Stimulated activated CD8-positive, alpha-beta memory T cell treated with anti-CD3 and anti-CD28 coated beads, Interleukin-12 subunit alpha, Interleukin-12 subunit beta, amount 100 ng/mL, for 4 hours (primary cell): ENCODE measurements at places on chromosomes 3 and 15.

DNA sequence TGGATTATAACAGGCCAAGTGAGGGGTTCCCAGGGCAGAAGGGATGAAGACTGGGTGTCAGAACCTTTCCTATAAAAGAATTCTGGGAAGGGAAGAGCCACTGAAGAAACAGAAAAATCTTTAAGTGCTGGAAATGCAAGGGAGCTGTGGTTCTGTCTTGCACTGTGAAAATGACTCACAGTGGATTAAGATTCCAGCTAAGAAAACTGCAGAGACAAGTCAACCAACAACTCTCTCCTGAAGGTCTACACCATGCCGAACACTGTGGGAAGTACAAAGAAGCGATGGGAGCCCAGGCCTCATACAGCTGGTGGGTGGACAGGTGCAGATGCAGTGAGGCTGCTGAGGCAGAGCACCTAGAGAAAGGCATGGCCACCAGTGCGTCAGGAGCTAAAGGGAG, 27.7 kb downstream of the ZDHHC3 start:
- DNase-seq = no peak

- no peak for DNase-seq
These were observed 13.9 kb downstream of the PRR23E start for GRCh38 chr3:127206611-127207516.

DNA sequence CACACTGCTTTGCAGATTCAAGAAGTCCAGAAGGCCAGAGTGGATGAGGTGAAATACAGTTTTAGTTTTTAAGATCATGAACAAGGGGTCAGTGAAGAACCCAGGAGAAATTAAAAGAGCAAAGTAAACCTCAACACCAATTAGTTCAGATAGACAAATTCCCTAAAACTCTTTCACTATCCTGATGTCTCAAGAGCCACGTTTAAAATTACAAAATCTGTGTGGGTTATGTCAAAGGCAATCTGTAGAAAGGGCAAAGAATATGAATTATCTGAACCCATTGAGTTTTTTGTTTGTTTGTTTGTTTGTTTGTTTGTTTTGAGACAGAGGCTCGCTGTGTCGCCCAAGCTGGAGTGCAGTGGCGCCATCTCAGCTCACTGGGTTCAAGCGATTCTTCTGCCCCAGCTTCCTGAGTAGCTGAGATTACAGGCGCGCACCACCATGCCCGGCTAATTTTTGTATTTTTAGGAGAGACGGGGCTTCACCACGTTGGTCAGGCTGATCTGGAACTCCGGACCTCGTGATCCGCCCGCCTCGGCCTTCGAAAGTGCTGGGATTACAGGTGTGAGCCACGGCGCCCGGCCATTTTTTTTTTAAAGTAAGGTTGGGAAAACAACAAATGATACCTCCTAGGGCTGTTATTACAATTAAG, 32.1 kb upstream of the ST3GAL6 start:
- DNase-seq = no peak

GRCh38 chr3:184594371-184595001, 32.9 kb downstream of the EPHB3 start:
- DNase-seq = no peak

GRCh38 chr3:13099707-13100106, 26.5 kb upstream of the IQSEC1 start:
- no peak for DNase-seq

- DNase-seq = no peak
These were observed 100.1 kb upstream of the SLC2A2 start for GRCh38 chr3:171126478-171127209.

GRCh38 chr15:91942720-91943394, 89.3 kb downstream of the SLCO3A1 start:
- DNase-seq = no peak

GRCh38 chr15:48221885-48222284, 15.8 kb downstream of the SLC12A1 start:
- no peak for DNase-seq
